ENCODE measurements at places on chromosomes 7 and 10. TPM values are rescaled to one million over a fixed set of nuclear protein-coding genes. Genes with fewer than 3 reads are reported as not detected.

GRCh38 chr7:30546596-30546995 lies 42.0 kb upstream of the GGCT start:
- H3K27ac ChIP-seq: no peak overlapping the region
- no peak overlapping the region for H3K4me3 ChIP-seq
- no peaks in the 10 kb centered on the region for H3K27me3 ChIP-seq
- peaks cover 11% of the 10 kb centered on the region for H3K36me3 ChIP-seq

DNA sequence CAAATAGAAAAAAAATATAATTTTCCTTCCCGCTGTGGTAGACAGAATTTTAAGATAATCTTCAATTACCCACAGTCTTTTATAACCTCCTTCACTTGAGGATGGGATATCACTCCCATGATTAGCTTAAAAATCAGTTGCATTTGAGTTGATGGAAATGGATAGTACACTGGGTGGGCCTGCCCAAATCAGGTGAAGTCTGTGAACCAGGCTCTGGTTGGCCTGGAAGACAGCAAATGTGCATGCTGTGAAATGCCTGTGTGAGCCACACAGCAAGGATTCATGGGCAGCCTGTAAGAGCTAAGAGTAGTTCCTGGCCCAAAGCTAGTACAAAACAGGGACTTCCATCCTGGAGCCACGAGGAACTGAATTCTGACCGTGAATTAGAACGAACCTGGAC lies 548.0 kb downstream of the CALN1 start:
- no peaks in the 10 kb centered on the region for H3K27me3 ChIP-seq
- no peak overlapping the region for H3K4me3 ChIP-seq
- no peak overlapping the region for H3K27ac ChIP-seq
- no peak for DNase-seq

- H3K27me3 ChIP-seq: no peaks in the 10 kb centered on the region
- H3K27ac ChIP-seq: no peak overlapping the region
- no peak for DNase-seq
These were observed 159.8 kb downstream of the MAGI2 start for GRCh38 chr7:79293655-79294142.

- no peak overlapping the region for H3K27ac ChIP-seq
- no peak for DNase-seq
- H3K4me1 ChIP-seq: no peaks in the 10 kb centered on the region
- H3K27me3 ChIP-seq: no peaks in the 10 kb centered on the region
- H3K4me3 ChIP-seq: no peak overlapping the region
- H3K36me3 ChIP-seq: no peaks in the 10 kb centered on the region
These were observed 898.5 kb upstream of the KCND2 start for GRCh38 chr7:119374436-119374835.

GRCh38 chr10:88477343-88478085 lies 105.6 kb downstream of the RNLS start:
- DNase-seq: no peak
- H3K4me3 ChIP-seq: no peak overlapping the region
- H3K27me3 ChIP-seq: peaks cover 11% of the 10 kb centered on the region
- no peak overlapping the region for H3K27ac ChIP-seq
- H3K36me3 ChIP-seq: peaks cover 1% of the 10 kb centered on the region
- H3K4me1 ChIP-seq: no peaks in the 10 kb centered on the region

GRCh38 chr7:95470452-95470851 lies 15.3 kb upstream of the ASB4 start:
- DNase-seq: no peak
- H3K4me1 ChIP-seq: peaks cover 15% of the 10 kb centered on the region
- no peaks in the 10 kb centered on the region for H3K36me3 ChIP-seq

- H3K27ac ChIP-seq: no peak overlapping the region
- H3K27me3 ChIP-seq: peaks cover 5% of the 10 kb centered on the region
- DNase-seq: no peak
These were observed 13.9 kb downstream of the FKBP6 start for GRCh38 chr7:73341877-73342276.

DNA sequence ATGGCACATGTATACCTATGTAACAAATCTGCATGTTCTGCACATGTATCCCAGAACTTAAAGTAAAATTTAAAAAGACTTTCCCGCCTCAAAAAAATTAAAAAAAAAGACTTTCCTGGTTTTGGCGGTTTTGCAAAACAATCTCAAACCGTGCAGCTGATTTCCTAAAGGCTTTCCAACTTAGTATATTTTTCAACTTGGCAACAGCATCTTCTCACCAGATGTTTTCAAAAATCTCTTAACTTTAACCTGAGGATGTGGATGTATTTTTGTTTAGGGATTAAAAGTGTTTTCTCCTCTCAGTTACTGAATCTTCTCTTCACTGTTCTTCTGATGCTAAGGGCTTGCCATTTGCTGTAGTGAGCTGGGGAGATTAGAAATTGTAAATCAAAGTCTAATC lies 96.5 kb upstream of the PLPP4 start:
- H3K4me3 ChIP-seq: no peak overlapping the region
- H3K4me1 ChIP-seq: no peaks in the 10 kb centered on the region
- H3K27me3 ChIP-seq: no peaks in the 10 kb centered on the region

GRCh38 chr7:105775580-105775979 lies 100.8 kb downstream of the ATXN7L1 start:
- no peaks in the 10 kb centered on the region for H3K36me3 ChIP-seq
- H3K4me1 ChIP-seq: no peaks in the 10 kb centered on the region
- no peak overlapping the region for H3K4me3 ChIP-seq

The ADAP1 gene
- total RNA-seq: 87.7 TPM

The SLC26A3 gene
- total RNA-seq: not detected

The ANXA8 gene
- 0.12 TPM for total RNA-seq

The HIPK2 gene
- 29.2 TPM for total RNA-seq

The CLDN3 gene
- total RNA-seq: not detected

The HGF gene
- not detected for total RNA-seq

The SLC13A1 gene
- total RNA-seq: 0.05 TPM
